T-cell (primary cell): ENCODE measurements at places on chromosomes 11 and 22. TPM values are rescaled to one million over a fixed set of nuclear protein-coding genes. Genes with fewer than 3 reads are reported as not detected.

The GSTT2 gene
- not detected for total RNA-seq

The TMEM126B gene
- 40.6 TPM for total RNA-seq

The TESMIN gene
- total RNA-seq = 9.1 TPM

The DCHS1 gene
- 8.4 TPM for total RNA-seq

The CSF2RB gene
- 4.1 TPM for total RNA-seq

The PRR33 gene
- total RNA-seq = not detected

The HYOU1 gene
- total RNA-seq = 109 TPM

The ZDHHC13 gene
- total RNA-seq = 13.4 TPM

The GNG3 gene
- total RNA-seq = not detected

The LRRN4CL gene
- 0.29 TPM for total RNA-seq

GRCh38 chr11:116750070-116750718 is 22.6 kb downstream of the BUD13 start:
- no peak for DNase-seq

GRCh38 chr11:114316980-114317786 is 21.0 kb downstream of the NNMT start:
- no peak for DNase-seq

DNA sequence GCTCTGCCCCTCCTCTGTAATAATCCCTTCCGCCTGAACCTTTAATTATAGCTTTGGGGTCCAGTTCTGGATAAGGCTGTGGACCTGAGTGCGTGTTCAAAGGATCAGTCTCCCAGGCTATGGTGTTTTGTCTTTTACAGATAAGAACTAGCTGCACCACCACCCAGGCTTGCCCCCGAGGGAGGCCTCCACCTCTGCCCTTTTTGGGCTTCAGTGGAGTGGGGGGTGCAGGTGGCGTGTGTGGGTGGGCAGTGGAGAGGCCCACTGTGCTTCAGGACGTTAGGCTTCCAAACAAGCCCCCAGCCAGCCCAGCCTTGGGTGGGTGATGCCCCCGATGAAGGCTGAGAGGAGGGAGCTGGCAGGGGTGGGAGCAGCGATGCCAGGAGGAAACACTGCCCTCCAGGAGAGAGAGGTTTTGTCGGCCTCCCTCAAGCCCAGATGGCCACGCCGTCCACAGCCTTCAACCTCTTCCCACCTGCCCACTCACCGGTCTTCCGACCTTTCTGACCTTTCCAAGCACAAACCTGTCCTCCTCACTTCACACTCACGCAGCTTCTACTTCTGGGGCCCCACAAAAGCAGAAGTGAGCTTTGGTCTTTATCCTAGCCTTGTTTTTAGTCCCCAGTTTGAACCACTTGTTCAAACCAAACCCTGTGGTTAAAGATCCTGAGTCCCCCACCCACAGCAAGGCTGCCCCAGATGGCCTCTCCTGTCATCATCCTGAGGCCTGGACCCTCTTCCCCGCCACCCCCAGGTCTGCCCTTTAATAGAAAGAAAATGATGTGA is 20.4 kb downstream of the PSMD13 start:
- DNase-seq = no peak

DNA sequence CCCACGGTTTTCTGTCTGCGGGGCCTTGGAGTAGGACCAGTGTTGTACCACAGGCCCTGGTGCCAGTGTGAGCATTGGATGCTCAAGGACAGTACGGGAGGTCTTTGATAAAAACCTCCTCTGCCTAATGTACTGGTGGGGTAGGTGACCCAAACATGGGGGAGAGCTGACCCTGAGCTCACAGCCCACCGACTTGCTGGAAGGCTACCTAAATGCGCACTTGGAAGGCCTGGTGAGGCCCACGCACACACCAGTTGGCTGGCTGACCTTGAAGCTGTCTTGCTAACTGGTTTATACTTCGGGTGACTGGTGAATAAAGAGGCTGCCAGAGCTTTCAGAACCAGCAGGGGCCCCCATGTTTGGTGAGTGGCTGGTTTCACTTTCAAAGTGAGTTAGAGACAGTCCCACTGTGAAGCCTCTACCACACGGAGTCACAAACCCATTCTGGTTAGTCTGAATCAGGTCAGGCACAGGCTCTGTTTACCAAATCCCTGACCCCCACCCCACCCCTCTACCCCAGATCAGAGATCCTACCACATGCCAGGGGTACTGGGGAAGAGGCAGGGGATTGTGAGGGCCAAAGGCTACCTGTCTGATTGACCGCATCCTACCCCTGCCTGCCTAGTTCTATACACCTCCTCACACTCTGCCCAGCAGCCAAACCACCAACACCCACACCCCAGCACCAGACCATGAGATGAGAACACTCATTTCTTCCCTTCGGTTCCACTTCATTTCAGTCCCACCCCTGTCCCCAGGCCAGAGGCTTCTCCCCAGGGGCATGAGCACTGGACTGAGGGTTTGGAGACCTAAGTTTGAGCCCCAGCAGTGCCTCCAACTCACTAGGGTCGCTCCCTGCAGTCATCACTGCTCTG is 12.7 kb upstream of the IL2RB start:
- DNase-seq = peak; percentile 53

- DNase-seq = no peak
Measured at GRCh38 chr11:43874738-43875137, 5.9 kb upstream of the ALKBH3 start.

DNA sequence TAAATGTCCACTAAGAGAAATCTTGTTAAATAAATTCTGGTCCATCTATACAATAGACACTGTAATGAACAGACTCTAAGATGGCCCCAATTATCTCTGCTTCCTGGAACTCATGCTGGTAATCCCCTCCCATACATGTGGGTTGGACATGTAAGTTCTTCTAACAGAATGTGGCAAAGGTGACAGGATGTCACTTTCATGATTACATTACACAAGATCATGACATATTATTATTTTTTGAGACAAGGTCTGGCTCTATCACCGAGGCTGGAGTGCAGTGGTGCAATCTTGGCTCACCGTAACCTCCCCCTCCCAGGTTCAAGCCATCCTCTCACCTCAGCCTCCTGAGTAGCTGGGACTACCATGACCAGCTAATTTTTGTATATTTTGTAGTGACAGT is 14.6 kb upstream of the NDUFC2 start:
- DNase-seq = no peak

DNA sequence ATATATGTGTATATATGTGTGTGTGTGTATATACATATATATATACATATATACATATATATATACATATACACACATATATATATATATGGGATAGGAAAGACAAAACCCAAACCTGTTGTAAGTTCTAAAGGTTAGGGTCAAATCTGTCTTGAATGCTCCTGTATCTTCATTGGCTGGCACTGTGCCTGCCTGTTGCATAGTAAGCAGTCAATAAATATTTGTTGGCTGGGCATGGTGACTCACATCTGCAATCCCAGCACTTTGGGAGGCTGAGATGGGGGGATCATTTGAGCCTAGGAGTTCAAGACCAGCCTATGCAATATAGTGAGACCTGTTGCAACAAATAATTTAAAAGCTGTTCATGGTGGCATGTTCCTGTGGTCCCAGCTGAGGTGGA is 205.4 kb downstream of the DBX1 start:
- no peak for DNase-seq

DNA sequence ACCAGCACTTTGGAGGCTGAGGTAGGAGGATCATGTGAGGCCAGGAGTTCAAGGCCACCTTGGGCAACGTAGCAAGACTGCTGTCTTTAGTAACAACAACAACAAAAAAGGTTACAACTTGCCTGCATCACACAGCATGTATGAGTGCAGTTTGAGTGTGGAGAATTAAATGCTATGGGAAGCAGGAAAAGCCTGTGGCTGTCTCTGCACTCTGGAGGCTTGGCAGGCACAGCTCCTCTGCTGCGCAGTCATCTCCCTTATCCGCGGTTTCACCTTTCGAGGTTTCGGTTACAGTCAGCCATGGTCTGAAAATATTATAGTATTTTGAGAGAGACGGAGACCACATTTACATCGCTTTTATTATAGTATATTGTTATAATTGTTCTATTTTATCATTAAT is 2.9 kb downstream of the MICAL2 start:
- no peak for DNase-seq

- no peak for DNase-seq
Measured at GRCh38 chr11:118277312-118277711, 13.2 kb upstream of the MPZL2 start.

GRCh38 chr11:69821511-69822040 is 2.4 kb upstream of the FGF3 start:
- DNase-seq = no peak

DNA sequence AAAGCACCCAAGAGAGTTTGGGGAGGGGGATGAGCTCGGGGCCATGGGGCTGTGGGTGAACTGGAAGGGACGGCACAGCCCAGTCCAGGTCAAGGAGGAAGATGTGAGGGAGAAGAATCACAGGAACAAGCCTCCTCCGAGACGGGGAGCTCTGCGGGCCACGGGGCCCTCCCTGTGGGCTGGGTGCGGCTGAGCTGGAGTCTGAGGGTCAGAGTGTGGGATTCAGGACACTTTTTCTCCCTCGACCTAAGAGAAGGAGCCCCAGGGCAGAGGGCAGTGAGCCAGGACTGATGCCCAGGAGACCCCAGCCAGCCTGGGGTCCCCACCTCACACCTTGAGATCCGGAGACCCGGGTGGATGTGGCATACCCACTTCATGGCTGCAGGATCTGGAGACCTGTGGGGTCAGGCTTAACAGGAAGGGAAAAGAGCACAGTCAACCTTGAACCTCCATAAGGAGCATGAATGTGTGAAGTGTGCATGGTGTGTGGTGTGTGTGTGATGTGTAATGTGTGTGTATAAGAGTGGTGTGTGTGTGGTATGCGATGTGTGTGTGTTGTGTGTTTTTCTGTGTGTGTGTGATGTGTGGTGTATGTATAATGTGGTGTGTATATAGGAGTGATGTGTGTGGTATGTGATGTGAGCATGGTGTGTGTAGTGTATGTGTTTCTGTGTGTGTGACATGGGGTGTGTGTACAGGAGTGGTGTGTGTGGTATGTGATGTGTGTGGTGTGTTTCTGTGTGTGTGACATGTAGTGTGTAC is 504.6 kb downstream of the BRD1 start:
- no peak for DNase-seq

DNA sequence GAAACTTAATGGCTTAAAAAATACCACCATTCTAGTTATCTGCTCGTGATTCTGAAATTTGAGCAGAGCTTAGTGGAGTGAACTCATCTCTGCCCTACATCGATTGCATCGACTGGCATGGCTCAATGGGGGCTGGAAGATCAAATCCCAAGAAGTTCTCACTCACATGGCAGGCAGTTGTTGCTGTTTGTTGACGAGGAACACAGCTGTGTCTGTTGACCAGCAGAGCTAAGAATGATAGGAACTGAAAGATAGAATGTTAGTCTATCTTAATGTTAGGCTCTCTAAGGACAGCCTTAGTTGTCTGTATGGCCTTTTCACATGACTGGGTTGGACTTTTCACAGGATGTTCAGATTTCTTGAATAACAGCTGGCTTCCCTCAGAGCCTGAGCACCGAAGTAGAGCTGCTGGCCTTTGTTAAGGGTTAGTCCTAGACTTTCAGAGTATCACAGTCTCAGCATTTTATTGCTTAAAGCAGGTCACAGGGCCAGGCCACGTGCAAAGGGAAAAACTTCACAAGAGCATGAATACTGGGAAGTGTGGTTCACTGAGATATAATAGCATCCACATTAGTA is 31.6 kb upstream of the IZUMO1R start:
- DNase-seq = no peak

- DNase-seq = no peak
Measured at GRCh38 chr11:59510941-59511589, at the start of gene OR4D9. Gene OR4D9 (plus strand): TSS chr11:59511539. CDS start chr11:59514913, 3,374 bp downstream.

DNA sequence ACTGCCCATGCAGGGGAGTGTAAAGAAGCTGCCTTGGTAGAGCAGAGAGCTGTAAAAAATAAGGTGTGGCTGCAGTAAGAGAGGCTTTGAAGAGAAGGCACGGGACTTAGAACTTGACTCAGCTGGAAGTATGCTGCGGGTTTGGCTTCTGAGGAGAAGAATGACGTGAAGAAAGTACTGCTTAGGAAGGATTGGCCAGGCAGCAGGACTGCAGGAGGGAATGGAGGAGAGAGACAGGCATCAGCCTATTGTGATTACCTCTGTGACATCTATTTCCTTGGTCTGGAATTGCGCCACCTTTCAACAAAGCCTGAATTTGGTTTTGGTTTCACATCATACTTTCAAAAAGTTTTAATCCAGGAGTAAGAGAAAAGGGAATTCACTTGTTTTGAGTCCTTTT is 22.5 kb downstream of the PRRG4 start:
- no peak for DNase-seq

DNA sequence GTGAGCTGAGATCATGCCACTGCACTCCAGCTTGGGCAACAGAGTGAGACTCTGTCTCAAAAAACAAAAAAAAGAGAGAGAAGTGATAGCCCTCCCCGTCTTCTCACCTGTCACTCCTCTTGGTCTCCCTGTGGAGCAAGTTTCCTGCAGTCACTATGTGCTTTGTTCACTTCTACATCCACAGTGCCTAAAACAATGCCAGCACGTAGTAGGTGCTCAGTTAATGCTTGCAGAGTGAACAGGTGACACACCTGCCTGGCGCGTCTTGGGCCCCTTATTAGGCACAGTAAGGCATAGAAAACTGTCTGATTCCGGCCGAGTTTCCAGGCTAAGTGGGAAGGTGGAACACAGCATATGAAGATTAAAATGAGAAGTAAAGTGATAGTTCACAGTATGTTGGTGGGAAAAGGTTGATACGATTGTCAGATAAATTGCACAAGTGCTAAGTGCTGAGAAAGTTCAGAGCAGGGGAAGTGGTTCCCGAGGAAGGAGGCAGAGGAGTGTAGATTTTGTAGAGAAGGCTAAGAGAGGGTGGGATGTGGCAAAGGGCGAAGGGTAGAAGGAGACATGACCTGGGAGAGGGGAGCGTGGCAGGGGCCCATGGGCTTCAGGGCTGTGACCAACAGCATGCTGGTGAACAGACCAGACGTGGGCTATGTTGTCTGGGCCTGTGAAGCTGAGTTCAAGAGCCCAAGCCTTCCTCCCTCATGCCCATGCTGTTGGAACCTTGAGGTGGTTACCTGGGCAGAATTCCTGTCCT is 41.9 kb downstream of the BCR start:
- DNase-seq = no peak

GRCh38 chr11:119414321-119414720 is 8.7 kb downstream of the THY1 start:
- no peak for DNase-seq

GRCh38 chr11:124867700-124868099 is 2.5 kb downstream of the ROBO3 start:
- no peak for DNase-seq

DNA sequence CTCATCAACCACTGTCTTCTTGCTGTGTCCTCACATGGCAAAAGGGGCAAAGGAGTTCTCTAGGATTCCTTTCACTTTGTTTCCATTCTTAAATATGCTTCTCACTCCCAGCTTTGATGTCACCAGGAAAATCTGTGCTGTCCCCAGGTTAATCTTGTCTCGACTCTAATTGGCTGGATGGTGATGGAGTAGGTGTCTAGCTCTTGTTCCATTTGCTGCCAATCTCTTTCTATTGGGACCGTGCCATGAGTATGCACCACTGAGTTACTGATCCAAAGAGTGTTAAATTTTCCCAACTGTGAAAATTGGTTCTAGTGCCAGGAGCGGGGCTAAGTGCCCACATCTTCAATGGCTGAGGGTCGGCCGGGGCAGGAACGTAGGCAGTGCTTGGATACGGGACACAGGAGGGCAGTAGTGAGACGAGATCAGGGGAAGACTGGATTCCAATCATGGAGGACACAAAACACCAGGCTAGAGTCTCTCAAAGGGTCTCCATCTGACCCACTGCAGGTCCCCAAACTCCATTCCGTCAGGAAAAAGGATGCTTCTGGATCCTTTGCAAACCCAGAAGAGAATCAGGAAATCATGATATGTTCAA is 47.7 kb upstream of the CSNK2A3 start:
- DNase-seq = no peak
